Naive thymus-derived CD8-positive, alpha-beta T cell (primary cell): ENCODE measurements at places on chromosomes 4 and X.

DNA sequence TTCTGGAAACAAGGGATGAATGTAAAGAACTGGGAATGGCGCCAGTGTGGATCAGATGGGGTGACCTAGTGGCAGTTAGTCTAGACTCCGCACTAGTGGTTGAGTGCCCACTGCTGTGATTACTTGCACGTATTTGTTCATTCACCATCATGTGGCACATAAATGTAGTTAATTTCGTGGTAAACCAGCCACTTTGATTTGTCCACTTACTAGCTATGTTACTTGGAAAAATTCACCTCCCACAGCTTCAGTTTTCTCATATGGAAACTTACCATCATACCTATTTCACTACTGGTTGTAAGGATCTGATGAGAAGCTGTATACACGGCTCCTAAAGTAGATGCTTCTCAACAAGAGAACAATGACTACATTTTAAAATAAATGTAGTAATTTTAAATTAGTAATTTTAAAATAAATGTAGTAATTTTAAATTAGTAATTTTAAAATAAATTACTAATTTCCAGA, 394 bp upstream of the DYNLT3 start:
- peak; percentile 57 for DNase-seq

GRCh38 chrX:4253092-4253491, 539.6 kb upstream of the PRKX start:
- peak; percentile 7 for DNase-seq

- DNase-seq: peak; percentile 68
Measured at GRCh38 chr4:145936997-145937901, 1.4 kb downstream of the ZNF827 start.

DNA sequence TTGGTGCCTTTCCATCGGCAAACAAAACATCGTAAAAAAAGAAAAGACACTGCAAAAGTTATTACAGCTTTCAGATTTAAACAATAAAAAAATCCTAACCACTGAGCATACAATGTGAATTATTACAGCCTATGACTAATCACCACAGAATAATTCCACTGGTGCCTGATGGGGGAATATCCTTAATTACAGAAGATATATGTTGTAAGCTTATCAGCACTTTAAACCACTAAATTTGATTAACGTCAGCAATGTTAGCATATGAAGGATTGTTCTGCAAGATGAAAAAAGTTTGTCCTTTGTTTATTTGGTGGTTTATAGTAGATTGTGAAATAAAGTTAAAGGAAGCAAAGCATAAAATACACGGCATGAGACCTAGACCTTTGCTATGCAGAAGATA, 210.2 kb upstream of the ADAMTS3 start:
- no peak for DNase-seq

- no peak for DNase-seq
Measured at GRCh38 chr4:141870152-141870551, 233.8 kb downstream of the IL15 start.

- DNase-seq: no peak
Measured at GRCh38 chr4:24748758-24749350, 46.5 kb upstream of the SOD3 start.

DNA sequence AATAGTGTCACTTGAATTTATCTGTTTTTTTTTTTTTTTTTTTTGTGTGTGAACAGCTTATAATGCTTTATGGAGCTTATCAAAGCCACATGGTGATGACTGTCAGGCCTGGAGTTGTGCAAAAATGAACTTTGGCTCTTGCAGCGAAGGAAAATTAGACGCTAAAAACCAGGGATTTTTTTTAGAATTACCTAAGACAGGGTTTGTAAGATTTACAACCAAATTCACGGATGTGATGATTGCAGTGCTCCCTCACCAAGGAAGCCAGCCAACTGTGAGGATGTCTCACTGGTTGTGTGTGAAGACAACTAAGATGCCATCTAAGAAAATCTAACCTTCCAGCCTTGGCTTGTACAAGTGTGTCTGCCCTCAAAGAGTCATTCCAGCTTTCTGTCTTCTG, 127.1 kb upstream of the SLC4A4 start:
- no peak for DNase-seq

DNA sequence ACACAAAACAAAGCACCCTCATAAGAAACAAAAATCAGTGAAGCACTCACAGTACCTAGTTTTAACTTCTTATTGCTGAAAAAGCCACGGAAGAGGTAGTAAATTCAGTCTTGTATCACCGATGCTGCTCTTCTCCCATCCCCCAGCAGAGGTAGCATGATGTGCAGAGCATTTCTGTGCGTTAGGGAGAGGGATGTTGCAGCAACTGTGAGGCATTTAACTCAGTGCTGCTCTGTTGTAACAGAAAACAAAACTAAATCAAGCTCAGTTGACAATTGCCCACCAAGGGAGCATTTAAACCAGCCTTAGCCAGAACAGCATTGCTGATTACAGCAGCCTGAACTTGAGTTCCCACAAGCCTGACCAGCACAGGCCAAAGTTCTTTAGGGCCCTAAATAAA, 1279.7 kb upstream of the ADGRL3 start:
- DNase-seq: no peak

DNA sequence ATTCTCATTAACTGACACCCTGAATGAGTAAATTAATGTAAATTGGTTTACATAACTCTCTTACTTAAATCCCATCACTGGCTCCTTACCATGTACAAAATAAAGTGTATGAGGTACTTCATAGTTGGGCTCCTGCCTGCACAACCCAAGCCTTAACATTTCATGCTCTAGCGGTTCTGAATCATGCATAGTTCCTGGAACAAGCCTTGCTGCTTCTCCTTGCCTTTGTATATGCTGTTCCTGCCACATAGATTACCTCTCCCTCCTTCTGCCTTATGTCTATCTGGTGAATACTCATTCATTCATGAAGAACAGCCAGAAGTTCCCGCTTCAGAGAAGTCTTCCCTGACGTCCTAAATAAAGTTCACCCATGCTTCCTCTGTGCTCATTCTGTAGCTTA, 594.7 kb downstream of the SMARCA1 start:
- no peak for DNase-seq

DNA sequence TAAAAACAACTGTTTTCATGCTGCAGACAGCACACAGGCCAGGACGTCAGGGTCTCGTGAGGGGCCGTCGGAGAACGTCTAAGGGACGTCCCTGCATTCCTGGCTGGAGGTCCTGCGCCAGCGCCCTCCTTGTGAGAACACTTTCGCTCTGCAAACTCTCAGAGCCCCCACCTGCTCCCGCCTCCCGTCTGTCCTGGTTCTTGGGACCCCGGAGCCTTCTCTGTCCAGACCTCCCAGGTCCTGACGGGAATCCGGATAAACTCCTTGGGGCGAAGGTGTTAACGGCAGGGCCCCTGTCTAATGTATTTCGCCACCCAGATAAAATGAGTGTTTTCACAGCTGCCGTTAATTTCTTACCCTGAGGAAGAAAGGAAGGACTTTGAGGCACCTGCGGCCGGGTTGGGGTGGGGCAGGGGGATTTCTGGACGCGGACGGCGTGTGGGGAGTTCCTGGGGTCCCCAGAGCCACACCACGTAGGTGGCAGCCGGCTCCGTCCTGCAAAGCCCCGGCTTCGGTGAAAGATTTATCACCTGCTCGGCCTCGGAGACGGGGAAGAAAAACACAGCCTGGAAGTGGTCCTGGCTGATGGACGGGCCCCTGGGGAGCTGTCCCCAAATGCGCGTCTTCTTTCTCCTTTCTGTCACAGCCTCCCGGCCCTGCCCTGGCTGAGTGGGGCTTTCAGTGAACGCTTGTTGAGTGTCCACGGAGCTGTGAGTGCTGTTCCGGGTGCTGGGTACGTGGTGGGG, 35.1 kb upstream of the PPP2R3B start:
- DNase-seq: no peak

GRCh38 chr4:173466101-173466500, 63.9 kb downstream of the HAND2 start:
- DNase-seq: no peak

GRCh38 chr4:65623506-65623905, 46.8 kb downstream of the EPHA5 start:
- DNase-seq: no peak

DNA sequence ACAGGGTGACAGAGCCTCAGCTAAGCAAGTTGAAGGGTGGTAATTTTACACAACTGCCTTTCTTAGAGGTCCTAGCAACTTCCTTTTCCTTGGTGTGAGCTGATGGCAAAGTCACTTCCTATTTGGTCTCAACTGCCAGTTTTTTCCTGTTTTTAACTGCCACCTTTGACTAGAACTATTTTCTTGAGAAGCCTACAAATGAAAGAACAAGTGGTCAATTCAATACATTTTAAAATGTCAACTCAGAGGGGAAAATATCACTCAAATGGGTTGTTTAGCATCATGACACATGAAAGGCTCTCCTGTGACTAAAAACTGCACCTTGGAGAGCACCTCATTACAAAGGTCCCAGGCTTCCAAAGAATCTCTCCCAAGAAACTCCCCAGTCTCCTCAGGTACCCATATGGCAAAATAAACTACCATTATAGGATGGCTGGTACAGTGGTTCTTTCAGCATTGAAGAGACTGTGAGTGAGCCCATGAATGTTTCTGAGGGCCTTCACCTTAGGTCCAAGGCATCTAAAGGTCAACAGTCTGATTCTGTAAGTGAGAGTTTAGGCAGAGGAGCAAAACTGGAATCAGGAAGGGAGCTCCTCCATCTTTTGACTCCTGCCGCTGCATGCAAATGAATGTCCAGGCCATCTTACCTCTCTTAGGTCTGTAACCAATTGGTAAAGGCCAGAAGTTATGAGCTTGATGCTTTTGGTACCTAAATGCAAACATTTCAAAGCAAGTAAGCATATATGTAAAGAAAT, 5.5 kb upstream of the STK26 start:
- no peak for DNase-seq

- DNase-seq: no peak
Measured at GRCh38 chr4:177239477-177239876, 70.2 kb upstream of the NEIL3 start.
